ENCODE measurements at places on chromosomes 12 and 14. TPM values are rescaled to one million over a fixed set of nuclear protein-coding genes. Genes with fewer than 3 reads are reported as not detected.

Gene ACVRL1
- total RNA-seq: 20.2 TPM

Gene SETD3
- 40.8 TPM for total RNA-seq

Gene OR11G2
- total RNA-seq: not detected

Gene GPR162
- 3.2 TPM for total RNA-seq

Gene NAA30
- total RNA-seq: 12.6 TPM

Gene HCAR2
- not detected for total RNA-seq

Gene BCL11B
- total RNA-seq: under 0.01 TPM

Gene BCL2L14
- not detected for total RNA-seq

Gene CPNE6
- total RNA-seq: not detected

Gene EAPP
- total RNA-seq: 34.6 TPM

Gene SLC17A8
- total RNA-seq: 0.29 TPM

Gene PLXNC1
- total RNA-seq: 1.8 TPM

Gene TRPV4
- total RNA-seq: 2.5 TPM

Gene COL2A1
- not detected for total RNA-seq

Gene MMP17
- 65.2 TPM for total RNA-seq

Gene CATSPERB
- under 0.01 TPM for total RNA-seq

Gene C3AR1
- 0.53 TPM for total RNA-seq

Gene LRRC43
- 11.5 TPM for total RNA-seq

Gene SELPLG
- total RNA-seq: 1.6 TPM

Gene SERPINA12
- total RNA-seq: not detected

Gene SLC7A7
- 1.6 TPM for total RNA-seq

Gene CMA1
- total RNA-seq: not detected

Gene LRRK2
- 2.3 TPM for total RNA-seq

Gene FGD4
- total RNA-seq: 5.8 TPM

Gene PTHLH
- not detected for total RNA-seq

Gene PRH2
- total RNA-seq: not detected

Gene BBOF1
- 10.6 TPM for total RNA-seq
